Glutamatergic neuron (in vitro differentiated cells): ENCODE measurements at places on chromosomes 4 and X. TPM values are rescaled to one million over a fixed set of nuclear protein-coding genes. Genes with fewer than 3 reads are reported as not detected.

The MAGEA8 gene
- not detected for total RNA-seq

The SERTM2 gene
- not detected for total RNA-seq

The SUPT20HL1 gene
- total RNA-seq: not detected

The CHRDL1 gene
- 38.2 TPM for total RNA-seq

The FRG2 gene
- not detected for total RNA-seq

The TENM3 gene
- 124 TPM for total RNA-seq

The GLRA3 gene
- total RNA-seq: not detected

The GPR82 gene
- total RNA-seq: not detected

The SORCS2 gene
- 29.5 TPM for total RNA-seq

The ZNF157 gene
- 2.9 TPM for total RNA-seq

The CPE gene
- total RNA-seq: 253 TPM

The SSX4B gene
- total RNA-seq: 0.71 TPM

The UCHL1 gene
- total RNA-seq: 1,012 TPM

The EDNRA gene
- total RNA-seq: not detected

The SPACA5 gene
- not detected for total RNA-seq

The FOXR2 gene
- not detected for total RNA-seq

The SFRP2 gene
- 0.54 TPM for total RNA-seq

The MAGEB10 gene
- total RNA-seq: not detected

The EDA gene
- 1.7 TPM for total RNA-seq

The PRR32 gene
- not detected for total RNA-seq

The CT45A1 gene
- not detected for total RNA-seq

The FAM236D gene
- total RNA-seq: not detected
